Lung (tissue), 17 donors: ENCODE measurements at places on chromosomes 16 and 17.

GRCh38 chr17:57819285-57819684, 30.6 kb downstream of the MRPS23 start:
- DNase-seq = no peak

DNA sequence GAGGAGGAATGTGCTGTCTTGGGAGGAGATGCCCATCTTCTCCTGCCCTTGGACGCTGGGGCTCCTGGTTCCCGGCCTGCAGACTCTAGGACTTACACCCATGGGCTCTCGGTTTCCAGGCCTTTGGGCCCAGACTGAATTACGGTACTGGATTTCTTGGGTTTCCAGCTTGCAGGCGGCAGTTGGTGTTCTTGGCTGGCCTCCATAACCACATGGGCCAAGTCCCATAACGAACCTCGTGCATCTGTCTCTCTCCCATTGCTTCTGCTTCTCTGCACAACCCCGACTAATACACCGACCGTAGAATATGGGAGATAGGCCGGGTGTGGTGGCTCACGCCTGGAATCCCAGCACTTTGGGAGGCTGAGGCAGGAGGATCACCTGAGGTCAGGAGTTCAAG, 162.6 kb downstream of the SDK2 start:
- DNase-seq = no peak

DNA sequence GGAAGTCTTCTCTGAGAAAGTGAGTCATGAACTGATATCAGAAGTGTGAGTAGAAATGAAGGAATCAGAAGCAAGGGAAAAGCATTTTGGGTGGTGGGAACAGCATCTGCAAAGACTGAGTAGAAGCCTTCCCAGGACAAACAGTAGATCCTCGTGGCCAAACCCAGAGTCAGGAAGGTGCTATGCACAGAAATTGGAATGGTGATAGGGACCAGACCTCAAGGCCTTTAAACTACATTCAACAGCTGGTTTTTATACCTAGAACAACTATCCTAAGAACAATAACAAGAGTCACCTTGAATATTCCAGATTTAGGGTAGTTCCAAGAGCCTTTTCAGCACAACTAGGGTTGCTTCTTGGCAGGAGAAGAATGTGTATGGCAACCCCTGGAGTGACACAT, 15.3 kb downstream of the ABAT start:
- DNase-seq = no peak

- DNase-seq = peak; percentile 70
These were observed 33.5 kb downstream of the GNA13 start for GRCh38 chr17:65022751-65023700.

GRCh38 chr17:58278661-58279015, 2.1 kb downstream of the MPO start:
- no peak for DNase-seq

- peak; percentile 76 for DNase-seq
These were observed 3.8 kb downstream of the IL21R start for GRCh38 chr16:27405546-27406451.

- DNase-seq = no peak
These were observed 210.4 kb downstream of the GSG1L start for GRCh38 chr16:27853101-27853500.

DNA sequence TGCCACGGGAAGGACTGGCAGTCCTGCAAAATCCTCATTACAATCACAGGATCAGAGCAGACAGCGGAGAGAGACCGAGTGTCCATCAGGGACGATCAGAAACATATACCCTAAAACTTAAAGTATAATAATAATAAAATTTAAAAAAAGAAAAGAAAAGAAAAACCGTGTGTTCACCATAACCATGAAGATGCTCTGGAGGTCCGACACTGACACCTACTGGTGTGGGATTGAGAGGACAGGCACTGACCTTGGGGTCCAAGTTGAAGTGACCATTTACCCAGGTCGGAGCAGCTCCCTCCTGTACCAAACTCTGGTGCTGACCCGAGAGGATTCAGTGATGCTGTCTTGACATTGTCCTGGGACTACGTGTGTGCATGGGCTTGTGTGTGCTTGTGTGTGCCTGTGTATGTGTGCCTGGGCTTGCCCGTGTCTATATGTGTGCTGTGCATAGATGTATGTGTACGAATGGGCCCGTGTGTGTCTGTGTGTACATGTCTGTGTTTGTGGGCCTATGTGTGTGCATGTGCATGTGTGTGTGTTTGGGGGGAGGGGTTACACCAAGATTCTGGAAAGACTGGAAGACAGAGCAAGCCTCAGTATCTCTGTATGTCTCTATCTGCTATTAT, 10.0 kb upstream of the CD300LD start:
- DNase-seq = peak; percentile 21

- no peak for DNase-seq
These were observed 16.0 kb upstream of the DLX4 start for GRCh38 chr17:49952912-49953497.

DNA sequence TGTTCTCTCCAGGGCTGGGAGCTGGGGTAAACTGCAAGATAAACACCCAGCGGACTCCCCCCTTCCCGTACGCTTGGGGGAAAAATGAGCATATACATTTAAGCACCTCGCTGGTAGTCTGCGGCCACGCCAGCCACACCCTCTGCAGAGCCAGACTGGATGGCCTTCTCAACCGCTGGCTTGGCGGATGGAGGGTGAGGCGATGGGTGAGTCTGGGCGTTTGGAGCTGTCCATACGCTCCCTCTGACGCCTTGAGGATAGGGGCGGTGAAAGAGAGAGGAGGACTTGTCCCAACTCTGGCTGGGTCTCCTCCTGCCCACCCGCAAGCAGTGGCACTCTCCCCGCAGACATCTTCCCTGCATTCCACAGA, 1.0 kb downstream of the ITGA3 start:
- peak; percentile 50 for DNase-seq

GRCh38 chr17:17189559-17189958, 16.6 kb downstream of the PLD6 start:
- no peak for DNase-seq

DNA sequence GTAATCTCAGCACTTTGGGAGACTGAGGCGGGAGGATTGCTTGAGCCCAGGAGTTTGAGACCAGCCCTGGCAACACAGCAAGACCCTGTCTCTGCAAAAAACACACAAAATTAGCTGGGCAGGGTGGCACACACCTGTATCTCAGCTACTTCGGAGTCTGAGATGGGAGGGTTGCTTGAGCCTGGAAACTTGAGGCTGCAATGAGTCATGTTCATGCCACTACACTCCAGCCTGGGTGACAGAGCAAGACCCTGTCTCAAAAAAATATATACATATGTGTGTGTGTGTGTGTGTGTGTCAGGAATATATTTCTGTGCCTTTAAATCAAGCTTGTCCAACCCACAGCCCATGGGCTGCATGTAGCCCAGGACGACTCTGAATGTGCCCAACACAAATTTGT, 55.2 kb downstream of the CRISPLD2 start:
- no peak for DNase-seq

GRCh38 chr17:16926571-16927451, 45.1 kb downstream of the TNFRSF13B start:
- DNase-seq = no peak

- DNase-seq = no peak
These were observed 169.7 kb downstream of the CDH11 start for GRCh38 chr16:64952177-64952576.

DNA sequence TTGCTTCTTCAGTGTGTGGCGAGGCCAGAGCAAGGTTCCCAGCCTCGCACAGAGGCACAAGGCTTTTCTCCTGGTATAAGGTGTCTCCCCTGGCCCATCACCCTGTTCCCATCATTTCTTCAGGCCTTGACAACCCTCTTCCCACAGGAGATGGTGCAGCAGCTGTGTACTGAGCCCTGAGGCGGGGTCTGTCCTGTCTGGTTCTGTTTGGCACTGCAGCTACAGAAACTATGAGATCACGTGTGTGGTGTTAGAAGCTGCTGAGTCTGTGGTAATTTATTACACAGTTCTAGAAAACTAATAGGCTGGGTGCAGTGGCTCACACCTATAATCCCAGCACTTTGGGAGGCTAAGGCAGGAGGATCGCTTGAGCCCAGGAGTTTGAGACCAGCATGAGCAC, 7.2 kb downstream of the PLA2G15 start:
- no peak for DNase-seq

DNA sequence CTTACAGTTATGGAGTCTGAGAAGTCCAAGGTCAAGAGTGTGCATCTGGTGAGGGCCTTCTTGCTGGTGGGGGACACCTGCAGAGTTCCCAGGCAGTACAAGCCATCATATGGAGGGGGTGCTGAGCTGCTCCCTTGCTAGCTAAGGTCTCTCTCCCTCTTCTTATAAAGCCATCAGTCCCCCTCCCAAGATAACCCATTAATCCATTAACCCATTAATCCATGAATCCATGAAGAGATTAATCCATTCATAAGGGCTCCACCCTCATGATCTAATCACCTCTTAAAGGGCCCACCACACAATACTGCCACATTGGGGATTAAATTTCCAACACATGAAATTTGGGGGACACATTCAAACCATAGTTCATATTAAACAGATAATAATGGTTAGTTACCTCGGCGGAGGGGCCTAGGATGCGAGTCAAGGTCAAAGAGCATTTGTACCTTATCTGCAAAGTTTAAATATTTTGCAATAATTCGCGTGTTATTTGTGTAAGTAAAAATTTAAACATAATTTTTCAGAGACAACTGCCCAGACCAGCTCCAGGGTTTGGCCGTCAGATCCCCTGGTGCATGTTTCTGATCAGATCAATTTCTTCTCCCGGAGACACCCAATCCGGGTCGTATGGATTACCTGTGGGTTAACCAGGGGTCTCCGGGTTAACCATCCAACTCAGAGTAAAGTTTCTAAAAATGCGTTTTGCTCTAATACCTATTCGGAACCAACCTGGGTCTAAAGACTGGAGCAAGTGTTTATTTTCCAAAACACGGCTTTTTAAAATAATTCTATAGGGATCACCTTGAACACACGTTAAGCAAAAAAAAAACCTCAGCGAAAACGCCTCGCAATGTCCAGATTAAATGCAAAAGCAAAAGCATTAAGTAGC, 740 bp upstream of the POLR3E start:
- no peak for DNase-seq

DNA sequence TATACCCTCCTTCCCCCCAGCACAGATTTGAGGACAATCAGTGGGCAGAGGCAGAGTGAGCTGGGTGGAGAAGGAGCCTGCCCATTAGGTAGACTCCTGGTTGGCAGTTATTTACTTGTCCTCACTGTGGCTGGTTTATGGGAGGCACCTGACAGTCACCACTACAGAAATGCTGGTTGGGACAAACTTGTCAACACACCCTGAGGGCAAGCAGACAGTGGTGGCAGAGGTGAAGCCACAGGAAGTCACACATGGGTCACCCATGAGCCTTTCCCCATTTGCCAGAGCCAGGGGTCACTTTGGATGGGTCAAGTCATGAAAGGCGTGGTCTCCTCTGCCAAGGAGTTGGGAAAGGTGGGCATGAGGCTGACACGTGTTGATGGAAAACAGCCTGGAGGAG, 6.4 kb downstream of the SCNN1G start:
- DNase-seq = no peak
